ENCODE measurements at places on chromosomes 13 and 19.

DNA sequence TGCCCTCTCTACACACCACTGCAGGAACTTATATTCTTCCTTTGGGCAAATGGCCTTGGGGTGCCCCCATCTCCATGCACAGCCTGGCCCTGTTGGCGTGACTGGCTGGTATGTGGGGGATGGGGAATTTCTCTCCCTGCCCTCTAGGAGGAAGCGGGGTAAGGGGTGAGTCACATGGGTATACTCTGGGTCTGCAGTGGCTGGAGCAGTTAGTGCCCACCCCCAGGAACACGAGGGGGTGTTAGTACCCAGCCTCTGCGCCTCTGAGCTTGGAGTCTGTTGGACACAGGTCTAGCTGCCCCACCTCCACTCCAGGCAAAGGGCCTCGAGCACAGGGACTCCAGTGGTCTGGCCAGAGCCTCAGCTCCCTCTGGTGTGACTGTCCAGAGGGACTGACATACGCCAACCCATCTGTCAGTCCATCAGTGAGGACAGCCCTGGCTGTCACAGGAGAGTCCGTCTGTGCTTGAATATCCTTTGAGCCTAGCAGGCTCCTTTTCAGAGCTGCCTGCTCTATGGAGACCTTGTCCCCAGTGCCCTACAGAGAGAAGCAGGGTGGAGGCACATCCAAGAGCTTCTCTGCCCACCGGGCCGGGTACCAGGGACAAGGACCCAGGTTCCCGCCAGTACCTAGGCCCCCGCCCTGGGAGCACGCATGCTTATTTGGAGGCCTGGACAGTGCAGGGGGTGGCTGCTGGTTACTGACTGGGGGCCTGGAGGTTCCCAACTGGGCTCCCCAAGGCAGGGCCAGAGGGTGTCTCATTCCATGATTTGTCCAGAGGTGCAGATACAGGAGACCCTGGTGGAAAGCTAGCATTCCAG lies 66.6 kb downstream of the CHST8 start:
- DNase-seq, result no peak

DNA sequence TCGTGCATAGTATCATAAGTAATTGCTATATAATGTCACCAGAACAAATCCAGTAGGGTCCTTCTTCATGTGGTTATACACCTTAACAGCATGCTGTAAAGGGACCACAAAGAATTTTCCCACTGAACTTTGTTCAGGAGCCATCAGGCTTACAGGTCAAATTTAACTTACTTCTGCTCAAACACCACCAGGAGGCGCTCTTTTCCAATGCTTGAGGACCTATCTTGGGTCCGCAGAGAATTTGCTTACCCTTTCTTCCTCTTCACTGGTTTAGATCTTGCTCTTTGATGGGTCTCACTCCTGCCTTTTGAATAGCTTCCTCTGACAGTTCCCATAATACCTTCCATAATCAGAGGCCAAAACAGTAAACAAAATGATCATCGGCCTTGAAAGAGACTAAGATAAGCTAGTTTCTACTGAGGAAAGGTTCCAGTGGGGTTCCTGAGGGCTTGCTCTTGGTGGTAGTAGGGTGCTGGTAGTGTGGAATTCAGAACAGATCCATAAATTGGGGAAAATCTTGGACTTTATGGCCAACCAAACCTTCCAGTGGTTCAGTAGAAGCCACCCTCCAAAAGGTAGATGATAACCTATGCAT lies 37.4 kb downstream of the SCGB2B2 start:
- DNase-seq, result peak; percentile 36

- no peak for DNase-seq
These were observed 286.6 kb downstream of the LIG4 start for GRCh38 chr13:107928762-107929161.

DNA sequence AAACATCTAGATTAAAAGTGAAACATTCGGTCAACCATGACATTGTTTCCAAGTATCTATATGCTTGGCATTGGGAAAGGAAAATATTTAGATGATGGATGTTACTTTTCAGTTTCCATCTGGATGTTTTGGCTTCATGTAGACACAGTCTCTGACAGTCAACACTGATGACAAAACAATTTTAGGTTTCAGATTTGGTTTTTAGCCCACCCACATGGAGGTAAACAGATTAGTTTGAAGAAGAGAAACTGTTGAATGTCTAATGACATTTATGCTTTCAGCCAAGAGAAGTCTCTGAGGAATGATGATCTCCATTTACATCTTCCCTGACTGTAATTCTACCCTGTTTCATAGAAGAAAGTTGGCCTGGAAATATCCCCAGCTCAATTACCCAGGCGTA lies 379.1 kb downstream of the SLITRK6 start:
- no peak for DNase-seq

DNA sequence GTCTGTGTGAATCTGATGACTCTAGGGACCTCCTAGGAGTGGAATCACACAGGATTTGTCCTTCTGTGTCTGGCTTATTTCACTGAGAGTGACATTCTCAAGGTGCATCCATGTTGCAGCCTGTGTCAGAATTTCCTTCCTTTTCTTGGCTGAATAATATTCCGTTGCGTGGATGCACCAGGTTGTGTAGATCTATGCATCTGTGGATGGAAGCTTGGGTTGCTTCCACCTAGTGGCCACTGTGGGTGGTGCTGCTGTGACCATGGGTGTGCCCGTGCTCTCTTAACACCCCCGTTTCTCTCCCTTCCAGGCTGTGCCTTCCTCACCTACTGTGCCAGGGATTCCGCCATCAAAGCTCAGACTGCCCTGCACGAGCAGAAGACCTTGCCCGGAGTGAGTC lies 26.2 kb downstream of the CELF5 start:
- DNase-seq, result no peak

- DNase-seq, result peak; percentile 81
These were observed 844 bp upstream of the RFX1 start for GRCh38 chr19:14006766-14007562.

DNA sequence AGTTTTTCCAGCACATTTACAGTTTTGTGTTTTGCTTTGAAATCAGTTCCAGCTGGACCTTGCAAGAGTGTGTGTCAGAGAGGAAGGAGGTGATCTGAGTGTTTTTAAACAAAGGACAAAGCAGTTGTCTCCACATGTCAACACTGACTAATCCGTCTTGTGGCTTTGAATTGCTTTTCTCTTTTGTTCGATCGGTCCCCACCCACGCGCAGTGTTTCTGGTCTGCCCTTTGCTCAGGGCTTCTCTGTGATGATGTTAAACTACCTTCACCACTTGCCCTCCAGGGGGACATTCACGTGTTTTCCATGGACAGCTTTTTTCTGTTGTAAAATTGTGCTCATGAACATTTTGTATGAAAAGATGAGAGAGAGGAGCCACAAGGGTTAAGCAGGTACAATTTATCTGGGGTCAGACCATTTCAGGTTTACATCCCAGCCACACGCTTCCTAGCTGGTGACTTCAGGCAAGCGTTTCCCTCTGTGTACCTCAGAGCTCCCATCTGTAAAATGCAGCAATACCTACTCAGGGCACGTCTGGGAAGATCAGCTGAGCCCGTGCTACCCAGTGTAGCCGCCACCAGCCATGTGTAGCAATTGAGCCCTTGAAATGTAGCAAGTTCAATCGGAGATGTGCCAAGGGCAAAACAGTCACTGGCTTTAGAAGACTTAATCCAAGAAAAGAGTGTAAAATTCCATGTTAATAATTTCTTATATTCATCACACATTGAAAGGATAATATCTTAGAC lies 13.5 kb upstream of the PLA2G4C start:
- DNase-seq, result no peak

- DNase-seq, result no peak
These were observed 343.9 kb downstream of the OXGR1 start for GRCh38 chr13:96650301-96650886.

DNA sequence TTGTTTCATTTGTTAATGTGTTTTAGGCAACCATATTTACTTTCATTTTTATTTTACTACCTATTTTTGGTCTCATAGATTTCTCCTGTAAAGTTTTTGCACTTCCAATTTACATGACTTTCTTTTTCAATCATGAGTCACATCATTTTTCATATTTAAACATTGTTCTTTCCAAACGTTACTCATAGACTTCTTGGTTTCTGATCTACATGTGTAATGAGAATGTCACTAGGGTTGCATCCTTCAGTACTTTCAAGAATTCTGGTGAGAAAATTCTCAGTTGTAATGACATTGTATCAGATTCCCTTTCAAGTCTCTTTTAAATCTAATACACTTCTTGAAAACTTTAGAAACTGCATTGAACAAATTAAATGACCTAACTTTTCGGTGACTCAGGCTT lies 991.7 kb downstream of the EFNB2 start:
- no peak for DNase-seq

GRCh38 chr13:20125129-20125782 lies 35.6 kb downstream of the GJA3 start:
- DNase-seq, result no peak

GRCh38 chr13:61179741-61180140 lies 235.9 kb downstream of the PCDH20 start:
- no peak for DNase-seq

DNA sequence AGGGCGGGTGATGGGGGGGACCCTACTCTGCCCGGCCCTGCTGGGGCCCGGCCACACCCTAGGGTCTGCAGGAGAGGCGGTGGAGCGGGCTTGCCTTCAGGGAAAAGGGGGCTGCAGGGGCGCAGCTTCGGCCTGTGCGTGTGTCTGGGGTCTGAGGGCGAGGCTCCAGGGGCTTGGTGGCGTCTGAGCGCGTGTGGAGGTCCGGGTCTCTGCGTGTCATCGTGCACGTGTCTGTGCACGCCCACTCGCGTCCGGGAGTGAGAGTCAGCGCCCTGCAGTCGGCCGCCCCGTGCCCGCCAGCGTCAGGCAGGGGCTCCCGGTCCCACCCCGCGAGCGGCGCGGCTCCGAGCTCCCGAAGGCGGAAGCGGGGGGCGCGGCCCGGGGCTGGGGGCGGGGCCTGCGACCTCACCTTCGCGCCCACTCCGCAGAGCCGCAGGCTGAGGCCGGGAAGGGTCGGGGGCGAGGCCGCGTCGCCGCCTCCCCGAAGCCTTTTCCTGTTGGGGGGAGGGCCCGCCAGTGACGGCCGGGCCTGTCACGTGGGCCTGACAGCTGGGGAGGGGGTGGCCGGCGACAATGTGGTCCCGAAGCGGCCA lies at the start of gene ARHGAP45:
TSS of gene ARHGAP45 (plus strand) at position 420 of the 593 bp plus-strand sequence. CDS start 239 bp downstream, outside the sequence.
- DNase-seq, result no peak

GRCh38 chr19:16289594-16289993 lies 35.0 kb upstream of the KLF2 start:
- no peak for DNase-seq

GRCh38 chr13:39210961-39211534 lies 172.8 kb downstream of the NHLRC3 start:
- no peak for DNase-seq

GRCh38 chr13:99384468-99384867 lies 77.3 kb upstream of the GPR183 start:
- DNase-seq, result no peak

GRCh38 chr19:38742296-38742695 lies 2.0 kb downstream of the CAPN12 start:
- no peak for DNase-seq

DNA sequence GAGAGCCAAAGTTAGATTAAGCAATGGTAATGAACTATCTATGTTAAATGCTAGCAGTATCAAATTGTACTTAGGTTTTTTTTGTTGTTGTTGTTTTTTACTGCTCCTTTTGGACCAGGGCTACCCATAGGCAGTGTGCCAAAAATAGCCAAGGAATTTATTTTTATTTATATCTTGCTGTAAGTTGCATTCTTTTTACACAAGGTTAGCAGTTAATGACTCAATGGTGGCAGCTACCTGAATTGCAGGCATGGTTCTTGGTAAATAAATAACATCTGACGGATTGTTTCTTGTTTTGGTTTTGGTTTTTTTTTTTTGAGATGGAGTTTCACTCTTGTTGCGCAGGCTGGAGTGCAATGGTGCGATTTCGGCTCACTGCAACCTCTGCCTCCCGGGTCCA lies 194.8 kb upstream of the TSC22D1 start:
- no peak for DNase-seq

DNA sequence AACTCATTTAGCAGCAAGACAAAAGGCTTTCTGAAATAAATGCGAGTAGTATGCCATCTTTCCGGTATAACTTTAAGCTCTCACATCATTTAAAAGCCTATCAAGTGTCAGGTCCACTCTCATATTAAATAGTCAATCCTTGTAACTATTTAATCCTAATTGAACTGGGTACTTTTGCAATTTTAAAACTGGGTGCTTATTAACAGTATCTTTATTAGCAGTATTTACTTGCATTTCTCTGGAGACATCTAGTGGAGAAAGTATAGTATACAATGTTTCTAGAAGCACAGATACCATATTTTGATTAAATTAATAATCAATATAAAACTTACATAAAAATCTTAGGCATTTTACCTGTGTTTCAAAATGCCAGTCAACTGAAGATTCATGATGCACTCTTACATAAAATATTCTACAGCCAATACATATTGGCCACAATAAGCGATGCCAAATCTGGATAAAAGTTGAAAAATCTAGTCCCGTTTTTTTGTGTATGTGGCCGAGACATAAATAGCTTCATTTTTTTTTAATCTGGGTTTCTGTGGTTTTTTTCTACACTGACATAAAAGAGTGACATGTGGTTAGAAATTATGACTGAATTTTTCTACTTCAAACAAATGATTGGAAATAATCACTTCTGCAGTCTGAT lies 4.3 kb upstream of the POSTN start:
- peak; percentile 36 for DNase-seq

GRCh38 chr13:27783111-27783510 lies 9.2 kb upstream of the GSX1 start:
- DNase-seq, result peak; percentile 24

- no peak for DNase-seq
These were observed 10.8 kb upstream of the RANBP3 start for GRCh38 chr19:5988517-5989387.

GRCh38 chr19:5914358-5914774 lies 312 bp downstream of the CAPS start:
- DNase-seq, result no peak

DNA sequence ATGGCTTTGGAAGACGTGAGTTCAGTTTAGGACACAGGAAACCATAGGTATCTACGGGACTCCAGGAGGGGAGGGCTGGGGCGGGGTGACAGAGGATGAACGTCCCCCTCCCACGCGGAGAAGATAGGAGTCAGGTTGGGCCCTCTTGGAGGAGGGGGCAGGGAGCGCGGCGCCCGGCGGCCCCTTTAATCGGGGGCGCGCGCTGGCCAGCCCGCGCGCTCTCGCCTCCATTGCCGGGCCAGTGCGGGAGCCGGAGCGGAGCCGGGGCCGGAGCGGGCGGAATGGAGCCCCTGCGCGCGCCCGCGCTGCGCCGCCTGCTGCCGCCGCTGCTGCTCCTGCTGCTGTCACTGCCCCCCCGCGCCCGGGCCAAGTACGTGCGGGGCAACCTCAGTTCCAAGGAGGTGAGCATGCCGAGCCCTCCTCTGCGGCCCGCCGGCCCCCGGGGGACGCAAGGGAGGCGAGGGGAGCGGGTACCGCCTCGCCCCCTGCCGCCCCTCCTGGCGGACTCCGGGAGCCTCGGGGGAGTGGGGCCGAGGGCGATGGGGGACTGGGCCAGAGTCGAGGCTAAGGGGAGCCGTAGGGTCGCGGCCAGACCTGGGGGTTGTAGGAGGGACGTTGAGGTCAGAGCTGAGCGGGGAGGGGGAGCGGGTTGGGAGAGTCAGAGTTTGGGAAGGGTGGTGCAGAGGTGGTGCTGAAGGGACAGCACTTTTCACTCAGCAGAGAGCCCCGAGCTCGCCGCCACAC lies at the start of gene TMEM145:
TSS of gene TMEM145 (plus strand) at position 214 of the 744 bp plus-strand sequence. CDS start at position 282, 68 bp downstream.
- peak; percentile 59 for DNase-seq

- DNase-seq, result no peak
These were observed 34.1 kb downstream of the ERCC5 start for GRCh38 chr13:102879793-102880499.

All from NCI-H1930 (cell line).